Ascending aorta (tissue), 2 donors: ENCODE measurements at places on chromosomes 3 and 15.

GRCh38 chr3:9949626-9950025 is 2.6 kb downstream of the PRRT3 start:
- no peaks in the 10 kb centered on the region for H3K36me3 ChIP-seq
- H3K4me1 ChIP-seq: peaks cover 16% of the 10 kb centered on the region
- H3K27ac ChIP-seq: no peak overlapping the region

- H3K4me1 ChIP-seq: no peaks in the 10 kb centered on the region
- DNase-seq: no peak
- H3K4me3 ChIP-seq: no peak overlapping the region
- H3K27me3 ChIP-seq: no peaks in the 10 kb centered on the region
Observed at GRCh38 chr3:26247712-26248111, 374.9 kb upstream of the LRRC3B start.

DNA sequence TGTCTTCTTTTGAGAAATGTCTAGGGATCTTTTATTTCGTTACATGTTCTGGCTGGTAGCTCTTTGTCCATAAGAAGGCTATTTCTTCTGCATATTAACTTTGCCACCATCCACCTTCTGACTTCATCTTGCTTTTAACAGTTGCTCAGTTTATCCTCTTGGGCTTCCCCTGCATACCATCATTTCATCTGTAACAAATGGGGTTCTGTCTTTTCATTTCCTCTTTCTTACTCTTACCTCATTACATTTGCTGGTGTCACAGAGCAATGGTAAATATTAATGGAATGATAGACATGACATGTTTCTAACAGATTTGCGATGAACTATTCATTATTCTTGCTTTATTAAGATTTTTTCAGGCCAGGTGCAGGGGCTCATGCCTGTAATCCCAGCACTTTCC is 62.4 kb downstream of the GASK1A start:
- DNase-seq: no peak
- no peaks in the 10 kb centered on the region for H3K4me1 ChIP-seq
- H3K27me3 ChIP-seq: no peaks in the 10 kb centered on the region
- no peaks in the 10 kb centered on the region for H3K36me3 ChIP-seq
- H3K27ac ChIP-seq: no peak overlapping the region
- H3K4me3 ChIP-seq: no peak overlapping the region

GRCh38 chr3:177715980-177716379 is 518.7 kb upstream of the TBL1XR1 start:
- DNase-seq: no peak
- no peak overlapping the region for H3K27ac ChIP-seq
- peaks cover 3% of the 10 kb centered on the region for H3K4me1 ChIP-seq
- no peaks in the 10 kb centered on the region for H3K27me3 ChIP-seq

- no peaks in the 10 kb centered on the region for H3K27me3 ChIP-seq
- H3K36me3 ChIP-seq: no peaks in the 10 kb centered on the region
- DNase-seq: no peak
- H3K4me3 ChIP-seq: no peak overlapping the region
- no peaks in the 10 kb centered on the region for H3K4me1 ChIP-seq
Observed at GRCh38 chr15:39088156-39088555, 492.7 kb upstream of the THBS1 start.

DNA sequence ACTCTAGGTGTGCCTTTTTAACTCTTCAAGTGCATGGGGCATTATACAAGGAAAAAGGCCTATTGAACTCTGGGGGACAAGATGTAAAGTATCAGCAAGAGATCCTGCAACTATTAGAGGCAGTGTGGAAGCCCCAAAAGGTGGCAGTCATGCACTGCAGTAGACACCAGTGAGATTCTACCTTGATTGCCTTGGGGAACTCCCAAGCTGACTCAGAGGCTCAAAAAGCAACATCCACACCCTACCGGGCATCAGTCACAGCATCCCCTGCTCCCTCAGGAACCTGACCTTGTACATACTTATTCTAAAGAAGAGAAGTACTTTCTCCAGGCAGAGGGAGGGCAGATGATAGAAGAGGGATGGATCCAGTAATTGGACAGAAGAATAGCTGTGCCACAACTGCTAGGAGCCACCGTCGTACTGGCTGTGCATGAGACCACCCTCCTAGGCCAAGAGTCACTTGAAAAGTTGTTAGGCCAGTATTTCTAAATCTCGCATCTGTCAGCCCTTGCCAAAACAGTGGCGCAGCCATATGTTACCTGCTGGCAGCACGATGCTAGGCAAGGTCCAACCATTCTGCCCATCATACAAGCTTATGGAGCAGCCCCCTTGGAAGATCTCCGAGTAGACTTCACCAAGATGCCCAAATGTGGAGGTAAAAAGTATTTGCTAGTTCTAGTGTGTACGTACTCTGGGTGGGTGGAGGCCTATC is 523.1 kb upstream of the FRG2C start:
- H3K27me3 ChIP-seq: no peaks in the 10 kb centered on the region
- no peak for DNase-seq
- H3K36me3 ChIP-seq: no peaks in the 10 kb centered on the region
- no peak overlapping the region for H3K27ac ChIP-seq

DNA sequence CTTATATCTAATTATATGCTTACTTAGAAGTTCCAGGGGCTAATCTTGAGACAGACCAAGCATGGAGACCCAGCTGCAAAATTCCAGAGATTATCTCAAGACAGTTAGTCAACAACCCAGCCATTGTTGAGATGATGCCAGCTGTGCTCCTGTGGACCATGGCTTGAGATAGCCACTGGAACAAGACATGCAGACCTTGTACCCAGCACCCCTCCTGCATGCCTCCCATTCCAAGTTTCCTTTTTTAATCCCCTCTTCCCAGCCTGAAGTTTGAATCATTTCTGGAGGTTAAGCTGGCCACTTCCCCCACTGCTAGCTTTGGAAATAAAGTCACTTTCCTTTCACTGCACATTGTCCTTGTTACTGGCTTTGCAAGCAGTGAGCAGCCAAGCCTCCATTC is 53.8 kb downstream of the IMPG2 start:
- no peak overlapping the region for H3K4me3 ChIP-seq
- peaks cover 35% of the 10 kb centered on the region for H3K4me1 ChIP-seq
- DNase-seq: no peak
- no peaks in the 10 kb centered on the region for H3K36me3 ChIP-seq
- H3K27ac ChIP-seq: no peak overlapping the region

- H3K4me1 ChIP-seq: no peaks in the 10 kb centered on the region
- DNase-seq: no peak
- no peak overlapping the region for H3K4me3 ChIP-seq
- no peaks in the 10 kb centered on the region for H3K27me3 ChIP-seq
Observed at GRCh38 chr3:103075282-103075681, 640.5 kb downstream of the ZPLD1 start.

GRCh38 chr3:130374033-130374432 is 28.6 kb downstream of the COL6A5 start:
- no peaks in the 10 kb centered on the region for H3K36me3 ChIP-seq
- H3K4me1 ChIP-seq: no peaks in the 10 kb centered on the region
- no peak for DNase-seq
- H3K27ac ChIP-seq: no peak overlapping the region
- H3K27me3 ChIP-seq: no peaks in the 10 kb centered on the region
- H3K4me3 ChIP-seq: no peak overlapping the region

DNA sequence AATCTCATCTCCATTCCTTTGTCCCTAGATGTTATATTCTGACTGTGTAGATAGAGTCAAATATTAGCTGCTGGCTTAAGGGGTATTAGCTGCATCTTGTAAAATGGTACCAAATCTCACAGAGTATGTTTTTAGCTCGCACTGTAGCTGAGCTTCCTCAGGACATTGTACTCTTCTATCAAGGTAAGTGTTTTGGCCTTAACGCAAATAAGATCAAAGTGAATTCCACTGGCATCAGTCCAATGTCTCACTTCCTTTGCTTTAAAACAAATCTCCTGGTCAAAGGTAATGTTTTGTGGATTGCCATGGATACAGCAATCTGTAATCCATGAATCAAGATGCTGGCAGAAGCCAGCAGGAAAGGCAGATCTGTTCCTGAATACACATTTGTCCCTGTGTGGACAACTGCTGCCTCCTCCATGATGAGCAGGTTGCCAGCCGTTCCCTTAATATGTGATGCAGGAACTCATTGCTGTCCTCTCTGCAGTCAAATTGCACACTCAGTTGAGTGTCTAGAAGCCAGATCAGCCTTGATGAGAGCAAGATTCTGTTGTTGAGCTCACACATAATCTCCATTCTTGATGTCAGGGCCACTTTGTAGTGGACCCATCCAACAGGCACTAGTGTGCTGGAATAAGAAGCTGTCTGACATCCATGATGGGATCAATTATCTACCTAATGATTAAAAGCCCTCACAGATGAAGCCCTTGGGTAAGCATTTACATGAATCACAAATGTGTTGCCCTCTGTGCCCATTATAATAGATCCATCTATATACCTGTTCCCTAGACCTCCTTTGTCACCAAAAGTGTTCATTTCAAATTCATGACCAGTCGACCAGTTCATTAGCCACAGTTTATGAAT is 96.6 kb upstream of the AGTR1 start:
- peaks cover 20% of the 10 kb centered on the region for H3K4me1 ChIP-seq
- no peak for DNase-seq
- H3K27me3 ChIP-seq: no peaks in the 10 kb centered on the region

DNA sequence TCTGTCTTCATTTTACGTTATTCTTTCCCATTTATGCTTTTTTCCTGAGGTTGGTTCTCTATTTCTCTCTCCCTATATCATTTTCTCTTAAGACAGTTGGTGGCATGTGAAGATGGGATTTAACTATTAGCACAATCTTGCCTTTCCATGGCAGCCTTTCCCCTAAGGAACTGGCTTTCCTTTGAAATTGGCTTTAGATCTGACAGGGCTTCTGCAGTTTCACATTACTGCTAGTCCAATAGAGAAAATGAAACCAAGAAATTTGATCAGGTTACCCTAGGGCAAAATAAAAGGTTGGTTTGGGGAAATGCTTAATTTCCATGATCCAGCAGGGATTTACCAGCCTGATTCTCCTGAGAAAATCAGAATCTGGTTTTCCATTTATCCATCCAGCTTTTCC is 22.7 kb upstream of the CHL1 start:
- H3K27me3 ChIP-seq: no peaks in the 10 kb centered on the region
- no peak overlapping the region for H3K27ac ChIP-seq
- no peaks in the 10 kb centered on the region for H3K4me1 ChIP-seq
- H3K4me3 ChIP-seq: no peak overlapping the region
- no peaks in the 10 kb centered on the region for H3K36me3 ChIP-seq
